ENCODE measurements at places on chromosomes 3 and 15.

GRCh38 chr15:57866149-57866736, 159.7 kb downstream of the POLR2M start:
- DNase-seq = no peak

DNA sequence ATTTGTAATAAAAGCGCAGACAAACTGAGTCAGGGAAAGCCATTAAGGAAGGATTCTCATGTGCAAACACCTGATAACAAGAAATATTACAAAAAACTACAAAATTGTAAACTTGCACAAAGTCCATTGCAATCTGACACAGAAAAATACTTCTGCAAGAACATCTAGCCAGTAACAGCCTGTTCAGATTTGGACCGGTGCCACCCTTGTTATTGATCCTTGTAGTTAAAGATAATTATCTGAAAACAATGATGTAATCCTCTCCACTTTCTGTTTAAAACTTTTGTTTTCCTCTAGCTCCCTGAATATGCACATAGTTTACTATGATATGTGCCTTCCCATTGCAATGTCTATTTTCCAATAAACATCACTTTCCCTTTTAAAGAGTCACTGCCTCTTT, 1090.2 kb downstream of the PLOD2 start:
- no peak for DNase-seq

DNA sequence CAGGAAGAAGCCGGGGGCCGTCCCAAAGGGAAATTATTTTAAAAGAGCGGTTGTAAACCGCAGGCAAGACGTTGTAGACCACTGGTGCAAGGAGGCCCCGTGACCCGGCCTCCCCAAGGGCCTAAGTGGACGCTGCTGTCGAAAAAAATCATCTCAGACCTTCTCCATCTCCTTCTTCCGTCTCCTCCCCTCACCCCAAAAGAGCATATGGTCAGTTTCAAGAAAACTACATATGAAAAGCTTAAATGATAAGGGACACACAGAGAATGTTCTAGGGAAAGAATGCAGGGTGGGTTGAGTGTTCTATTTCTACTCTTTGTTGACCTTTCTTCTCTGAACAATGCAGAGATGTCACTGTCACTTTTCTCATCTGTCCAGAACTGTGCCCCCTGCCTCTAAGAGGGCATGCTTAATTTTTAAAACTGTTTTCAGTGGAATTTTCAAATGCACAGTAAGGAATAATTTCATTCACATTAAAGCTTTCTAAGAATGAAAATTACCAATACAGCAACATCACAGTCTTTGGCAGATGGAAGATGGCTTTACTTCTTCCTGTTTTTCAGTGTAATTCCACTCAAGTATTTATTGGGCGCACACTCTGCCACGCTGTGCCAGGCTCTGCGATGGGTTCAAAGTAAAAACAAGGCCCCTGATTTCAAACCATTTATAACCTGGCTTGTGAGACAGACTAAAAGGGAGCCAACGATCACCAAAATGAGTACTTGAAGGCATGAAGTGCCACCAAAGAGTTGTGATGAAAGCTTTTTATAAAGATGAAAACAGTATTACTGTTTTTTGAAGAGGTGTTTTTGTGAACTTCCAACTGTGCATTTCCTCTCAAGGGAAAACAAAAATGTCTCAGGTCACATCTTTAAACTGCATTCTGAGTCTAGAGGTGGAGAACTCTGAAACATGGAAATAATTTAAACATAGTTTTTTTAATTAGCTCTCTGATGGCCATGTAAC, 891 bp upstream of the TOP2B start:
- DNase-seq = no peak

DNA sequence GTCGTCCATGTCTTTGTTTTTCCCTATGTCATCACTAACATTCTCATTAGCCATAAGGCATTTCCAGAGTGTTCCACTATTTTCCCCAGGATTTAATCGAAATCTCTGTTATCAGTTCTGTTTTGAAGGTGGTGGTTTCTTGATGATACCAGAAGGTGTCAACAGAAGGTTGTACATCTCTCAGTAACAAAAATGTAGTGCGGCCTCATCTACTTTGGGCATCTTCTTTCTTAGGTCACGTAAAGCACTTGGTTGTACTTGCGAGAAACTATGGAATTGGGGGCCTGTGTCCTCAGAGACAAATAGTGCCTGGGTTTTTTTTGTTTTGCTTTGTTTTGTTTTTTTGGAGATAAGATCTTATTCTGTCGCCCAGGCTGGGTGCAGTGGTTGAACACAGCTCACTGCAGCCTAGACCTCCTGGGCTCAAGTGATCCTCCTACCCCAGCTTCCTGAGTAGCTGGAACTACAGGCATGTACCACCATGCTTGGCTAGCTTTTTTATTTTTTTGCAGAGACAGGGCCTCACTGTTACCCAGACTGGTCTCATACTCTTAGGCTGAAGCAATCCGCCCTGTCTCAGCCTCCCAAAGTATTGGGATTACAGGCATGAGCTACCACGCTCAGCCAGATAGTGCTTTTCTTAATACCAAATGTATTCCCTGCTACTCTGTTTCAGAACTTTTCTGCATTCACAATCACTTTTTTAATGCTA, 61.2 kb upstream of the FURIN start:
- DNase-seq = no peak

- DNase-seq = no peak
Measured at GRCh38 chr3:170128259-170128976, 53.1 kb downstream of the PHC3 start.

DNA sequence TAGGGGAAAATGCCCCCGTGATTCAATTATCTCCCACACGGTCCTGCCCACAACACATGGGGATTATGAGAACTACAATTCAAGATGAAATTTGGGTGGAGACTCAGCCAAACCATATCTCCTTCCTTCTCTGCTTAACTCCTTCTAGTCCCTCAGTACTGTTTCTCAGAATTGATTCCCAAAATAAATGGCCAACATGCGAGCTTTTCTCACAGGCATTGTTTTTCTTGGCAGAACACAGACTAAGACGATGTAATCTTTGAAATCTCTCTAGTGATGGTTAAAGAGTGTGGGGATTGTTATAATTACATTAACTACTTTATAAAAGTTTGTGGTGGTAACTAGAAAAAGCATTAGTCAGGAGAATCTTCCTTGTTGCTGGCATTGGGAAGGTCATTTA, 366.5 kb downstream of the LPP start:
- no peak for DNase-seq

DNA sequence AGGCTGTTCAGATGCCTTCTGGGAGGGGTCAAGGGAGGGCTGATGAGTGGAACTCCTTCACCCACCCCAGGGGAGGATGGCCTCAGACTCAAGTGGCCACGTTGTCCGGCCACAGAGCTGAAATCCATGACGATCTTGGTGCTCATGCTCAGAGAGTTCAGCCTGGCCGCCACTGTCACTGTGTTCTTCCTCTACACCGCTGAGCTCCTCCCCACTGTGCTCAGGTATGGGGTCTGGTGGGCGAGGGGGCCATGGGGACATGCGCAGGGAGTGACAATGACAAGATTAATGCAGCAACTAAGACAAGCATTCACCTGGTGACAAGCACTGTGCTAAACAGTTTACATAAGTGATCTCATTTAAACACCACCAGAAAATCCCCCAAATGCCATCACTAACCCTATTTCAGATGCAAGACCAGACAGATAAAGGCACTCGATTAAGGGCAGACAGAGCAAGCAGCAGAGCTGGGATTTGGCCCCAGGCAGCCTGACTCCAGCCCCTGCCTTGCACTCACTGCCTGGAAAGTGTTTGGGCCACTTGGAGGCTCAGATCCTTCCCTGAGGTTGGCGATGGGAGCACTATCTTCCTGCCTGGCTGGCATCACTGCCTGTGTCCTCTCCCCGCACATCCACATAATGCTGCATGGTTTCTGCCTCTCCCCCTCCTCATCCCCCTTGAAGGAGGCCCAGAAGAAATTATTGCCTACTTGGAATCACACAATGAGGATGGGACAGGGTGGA, 30.9 kb upstream of the XYLB start:
- DNase-seq = no peak

DNA sequence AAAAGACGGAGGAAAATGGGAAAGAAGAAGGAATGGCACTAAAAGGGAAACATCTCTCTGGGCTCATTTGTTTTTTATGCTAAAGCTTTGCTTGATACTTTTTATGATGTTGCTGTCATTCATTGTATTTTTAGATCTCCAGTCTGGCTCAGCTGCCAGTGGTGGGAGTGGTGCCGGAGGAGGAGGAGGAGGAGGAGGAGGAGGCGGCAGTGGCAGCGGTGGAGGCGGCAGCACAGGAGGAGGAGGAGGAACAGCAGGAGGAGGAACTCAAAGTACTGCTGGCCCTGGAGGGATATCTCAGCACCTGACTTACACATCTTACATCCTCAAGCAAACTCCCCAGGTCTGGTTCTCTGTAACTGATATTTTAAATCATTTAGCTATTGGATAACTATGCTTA, 49.6 kb downstream of the MAP6D1 start:
- DNase-seq = no peak

All from brain pericyte (primary cell).